ENCODE measurements at places on chromosomes 4 and X.
A peak's percentile ranks its signal among the peaks of the same experiment; 100 is the strongest.

GRCh38 chr4:22014222-22014741 lies 65.7 kb upstream of the KCNIP4 start:
- no peak for DNase-seq

- peak; percentile 61 for DNase-seq
These were observed 2.4 kb upstream of the SLIT2 start for GRCh38 chr4:20249333-20249732.

DNA sequence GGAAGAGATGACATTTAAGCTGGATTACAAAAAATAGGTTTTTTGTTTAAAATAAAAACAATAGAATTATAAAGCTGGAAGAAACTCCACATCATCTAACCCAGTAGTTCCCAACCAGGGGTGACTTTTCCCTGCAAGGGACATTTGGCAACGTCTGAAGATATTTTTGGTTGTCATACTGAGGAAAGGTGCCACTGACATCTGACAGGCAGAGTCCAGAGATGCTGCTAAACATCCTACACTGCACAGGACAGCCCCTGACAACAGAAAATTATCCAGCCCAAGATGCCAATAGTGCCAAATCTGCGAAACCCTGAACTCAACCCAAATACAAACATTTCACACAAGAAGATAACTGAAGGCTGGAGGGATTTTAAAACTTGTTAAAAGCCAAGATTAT lies 18.5 kb downstream of the TAB3 start:
- no peak for DNase-seq

- DNase-seq, result no peak
These were observed 518.0 kb downstream of the TMA16 start for GRCh38 chr4:164012396-164013027.

DNA sequence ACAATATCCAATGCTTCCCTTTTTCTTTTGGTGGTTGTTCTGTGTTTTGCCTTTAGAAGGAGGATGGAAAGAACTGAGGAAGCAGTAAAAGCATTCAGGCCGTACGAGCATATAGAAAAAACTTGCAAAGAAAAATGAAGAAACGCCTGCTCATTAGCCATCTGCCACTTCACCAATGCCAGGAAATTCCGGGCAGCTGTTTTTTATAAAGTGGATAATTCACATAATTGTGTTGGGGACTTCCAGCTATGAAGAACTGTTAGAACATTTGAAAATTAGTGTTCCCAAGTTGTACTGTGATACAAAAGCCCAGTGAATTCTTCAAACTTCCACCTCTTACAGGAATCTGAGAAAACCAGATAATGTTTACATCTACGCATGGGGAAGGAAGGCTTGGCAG lies 11.7 kb downstream of the RELL1 start:
- DNase-seq, result peak; percentile 9

GRCh38 chrX:28668957-28669356 lies 81.7 kb downstream of the IL1RAPL1 start:
- DNase-seq, result no peak

DNA sequence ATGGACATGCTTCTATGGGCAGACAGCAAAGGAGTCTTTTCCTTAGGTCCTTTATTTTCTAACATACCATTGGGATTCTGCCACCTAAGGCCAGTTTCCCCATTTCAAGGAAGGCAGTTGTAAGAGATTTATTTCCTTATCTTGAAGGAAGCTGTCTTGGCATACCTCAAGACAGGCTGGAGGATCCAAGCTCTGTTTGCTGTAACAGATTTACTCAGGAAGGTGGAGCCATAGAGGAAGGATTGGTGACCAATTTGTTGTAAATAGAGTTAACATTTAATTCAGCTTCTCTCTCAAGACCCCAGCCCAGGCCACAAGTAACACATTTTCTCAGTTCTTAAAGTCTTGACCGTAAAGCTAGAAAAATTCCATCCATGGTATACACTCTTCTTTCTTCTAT lies 131.6 kb upstream of the TENM3 start:
- DNase-seq, result no peak

DNA sequence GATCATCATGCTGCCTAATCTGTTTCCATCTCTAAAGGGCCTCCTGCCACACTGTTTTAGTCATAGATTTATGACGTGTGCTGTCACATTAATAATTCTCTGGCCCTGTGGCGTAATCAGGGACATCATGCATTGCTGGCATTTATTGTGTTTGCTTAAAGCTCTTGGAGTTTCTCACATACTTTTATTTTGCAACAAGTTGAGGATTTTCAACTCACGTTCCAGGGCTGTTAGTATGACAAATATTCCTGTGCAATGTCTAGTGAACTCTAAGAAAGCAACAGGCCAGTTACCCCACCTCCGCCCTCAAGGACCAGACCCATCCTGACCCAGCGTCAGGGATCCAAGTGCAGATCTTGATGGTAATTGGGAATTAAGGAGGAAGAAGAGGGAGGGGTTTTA lies 7.8 kb upstream of the PIGA start:
- DNase-seq, result peak; percentile 78

DNA sequence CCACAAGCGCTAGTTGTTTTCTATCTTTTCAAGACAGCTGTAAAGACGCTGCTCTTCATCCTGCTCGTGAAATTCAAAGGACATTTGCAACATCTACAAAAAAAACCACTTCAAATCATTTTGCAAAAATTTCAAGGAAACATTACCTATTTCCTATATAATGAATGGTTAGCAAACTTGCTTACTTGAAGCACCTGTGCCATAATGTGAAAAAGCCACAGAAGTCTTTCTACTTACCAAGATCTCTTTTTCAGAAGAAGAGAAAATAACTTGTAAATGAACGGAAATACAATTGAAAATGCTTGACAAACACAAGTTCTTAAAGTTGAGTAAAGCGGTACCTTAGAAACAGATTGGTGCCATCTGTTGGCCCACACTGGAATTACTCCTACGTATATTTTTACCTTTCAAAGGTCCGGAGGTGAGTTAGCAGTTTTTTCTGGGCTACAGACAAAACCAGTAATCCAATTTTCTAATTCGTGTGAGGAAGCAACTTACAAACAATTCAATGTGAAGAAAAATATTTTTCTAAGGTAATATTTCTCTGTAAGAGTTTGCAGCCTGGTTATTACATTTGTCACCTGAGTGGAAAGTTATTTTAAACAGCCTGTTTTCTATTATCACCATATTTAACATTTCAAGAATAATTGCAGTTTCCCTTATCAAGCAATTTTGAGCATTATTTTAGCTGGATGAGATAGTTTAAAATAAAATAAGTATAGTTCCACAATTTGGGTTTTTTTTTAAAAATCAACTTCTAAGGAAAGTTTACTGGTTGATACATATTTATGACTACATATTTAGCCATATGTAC lies at the start of gene TLR6:
Gene TLR6 (minus strand): TSS at position 294 of the 814 bp plus-strand sequence. CDS start 27,344 bp downstream, outside the sequence.
- peak; percentile 24 for DNase-seq

DNA sequence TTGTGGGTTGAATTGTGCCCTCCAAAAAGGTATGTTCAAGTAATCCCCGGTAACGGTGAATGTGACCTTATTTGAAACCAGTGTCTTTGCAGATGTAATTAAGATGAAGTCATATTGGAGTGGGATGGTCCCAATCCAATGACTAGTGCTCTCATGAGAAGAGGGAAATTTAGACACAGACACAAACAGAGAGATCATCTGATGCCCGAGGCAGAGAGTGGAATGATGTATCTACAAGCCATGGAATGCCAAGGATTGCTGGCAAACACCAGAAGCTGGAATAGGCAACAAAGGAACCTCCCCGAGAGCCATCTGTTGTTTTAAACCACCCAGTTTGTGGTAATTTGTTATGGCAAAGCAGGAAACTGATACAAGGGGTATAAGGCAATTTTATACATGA lies 35.1 kb downstream of the RPS6KA3 start:
- peak; percentile 50 for DNase-seq

DNA sequence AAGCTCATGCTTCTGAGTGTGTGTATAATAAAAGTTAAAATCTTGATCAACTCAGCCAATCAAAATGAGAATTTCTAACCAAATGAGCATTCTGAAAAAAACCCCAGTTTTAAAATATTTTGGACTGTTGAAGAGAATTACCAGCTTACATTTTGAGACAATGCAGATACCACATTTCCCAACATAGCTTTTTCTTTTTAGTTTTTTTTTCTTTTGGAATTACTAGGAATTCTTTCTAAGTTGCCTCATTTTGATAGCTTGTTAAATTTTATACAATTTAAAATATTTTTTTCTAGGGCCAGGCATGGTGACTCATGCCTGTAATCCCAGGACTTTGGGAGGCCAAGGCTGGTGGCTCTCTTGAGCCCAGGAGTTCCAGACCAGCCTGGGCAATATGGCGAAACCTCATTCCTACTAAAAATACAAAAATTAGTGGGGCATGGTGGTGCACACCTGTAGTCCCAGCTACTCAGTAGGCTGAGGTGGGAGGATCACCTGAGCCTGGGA lies 2.2 kb downstream of the RP2 start:
- no peak for DNase-seq

GRCh38 chrX:15570145-15570544 lies 30.6 kb downstream of the ACE2 start:
- no peak for DNase-seq

DNA sequence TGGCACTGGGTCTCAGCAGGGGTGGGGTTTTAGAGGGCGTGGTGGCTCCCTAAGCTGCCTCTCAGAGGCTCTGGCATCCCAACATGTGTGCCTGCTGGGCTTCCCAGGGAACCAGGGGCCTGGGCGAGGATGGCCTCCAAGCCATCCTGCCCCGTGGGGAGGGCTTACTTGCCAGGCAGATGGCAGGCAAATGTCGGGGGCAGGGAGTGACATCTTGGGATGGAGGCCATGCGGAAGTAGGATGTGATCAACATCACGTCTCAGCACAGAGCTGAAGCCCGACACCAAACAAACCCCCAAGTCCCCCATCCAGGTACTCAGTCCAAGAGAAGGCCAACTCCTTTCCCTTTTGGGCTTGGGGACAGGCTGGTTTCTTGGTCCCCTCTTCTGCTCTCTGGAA lies 4.7 kb downstream of the L1CAM start:
- DNase-seq, result no peak

GRCh38 chr4:52076731-52077130 lies 25.6 kb downstream of the SPATA18 start:
- DNase-seq, result no peak

- DNase-seq, result no peak
These were observed 10.5 kb downstream of the KLF3 start for GRCh38 chr4:38674258-38675144.

GRCh38 chr4:108749119-108749518 lies 13.7 kb downstream of the ETNPPL start:
- no peak for DNase-seq

DNA sequence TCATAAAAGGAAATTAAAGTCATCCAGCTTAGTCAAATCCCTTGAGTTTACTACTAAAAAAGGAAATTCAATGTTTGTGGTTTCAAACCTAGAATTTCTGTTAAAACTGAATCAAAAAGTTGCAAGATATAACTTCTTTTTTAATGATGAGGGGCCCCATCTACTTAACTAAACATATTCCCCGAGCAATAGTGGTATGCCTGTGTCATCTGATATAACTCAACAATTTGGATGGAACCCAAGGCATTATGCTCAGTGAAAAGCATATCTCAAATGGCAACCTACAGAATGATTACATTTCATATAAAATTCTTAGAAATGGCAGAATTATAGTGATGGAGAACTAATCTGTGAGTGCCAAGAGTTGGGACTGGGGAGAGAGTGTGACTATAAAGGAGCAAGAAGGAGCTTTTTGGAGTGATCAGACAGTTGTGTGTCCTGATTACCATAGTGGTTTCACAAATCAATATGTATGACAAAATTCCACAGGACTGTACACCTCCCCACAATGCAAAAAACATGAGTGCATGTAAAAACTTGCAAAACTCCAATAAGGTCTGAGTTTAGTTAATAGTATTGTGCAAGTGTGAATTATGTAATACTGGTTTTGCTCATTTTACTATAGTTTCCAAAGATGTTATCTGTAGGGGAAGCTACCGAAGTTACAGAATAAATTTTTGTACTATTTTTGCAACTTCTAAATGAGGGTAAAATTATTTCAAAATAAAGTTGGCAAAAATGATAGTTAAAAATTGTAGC lies 323.2 kb downstream of the ARHGAP24 start:
- DNase-seq, result no peak

GRCh38 chrX:1912193-1912592 lies 297.3 kb downstream of the ASMT start:
- DNase-seq, result no peak

- DNase-seq, result peak; percentile 24
These were observed 21.9 kb upstream of the SPON2 start for GRCh38 chr4:1194010-1194900.

All from fibroblast of gingiva (primary cell).